Activated CD8-positive, alpha-beta memory T cell treated with anti-CD3 and anti-CD28 coated beads for 24 hours (primary cell): ENCODE measurements at places on chromosomes 11 and 22.

DNA sequence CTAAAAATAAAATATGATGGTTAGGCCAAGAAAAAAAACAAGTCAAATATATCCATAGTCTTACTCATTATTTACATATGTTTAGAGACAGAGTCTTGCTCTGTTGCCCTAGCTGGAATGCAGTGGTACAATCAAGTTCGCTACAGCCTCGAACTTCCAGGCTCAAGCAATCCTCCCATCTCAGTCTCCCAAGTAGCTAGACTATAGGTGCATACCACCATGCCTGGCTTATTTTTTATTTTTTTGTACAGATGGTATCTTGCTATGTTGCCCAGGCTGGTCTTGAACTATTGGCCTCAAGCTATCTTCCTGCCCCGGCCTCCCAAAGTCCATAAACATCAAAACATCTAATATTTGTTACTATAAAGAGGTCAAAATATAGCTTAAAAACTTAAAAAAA, 36.1 kb downstream of the C2CD3 start:
- DNase-seq = no peak

GRCh38 chr11:11864803-11865202, 23.0 kb downstream of the USP47 start:
- DNase-seq = no peak

GRCh38 chr11:17528181-17528691, 16.0 kb downstream of the USH1C start:
- peak; percentile 77 for DNase-seq

GRCh38 chr11:106280036-106280435, 202.6 kb downstream of the AASDHPPT start:
- DNase-seq = no peak

GRCh38 chr11:68385128-68385527, 72.7 kb downstream of the LRP5 start:
- DNase-seq = no peak

GRCh38 chr22:26225207-26225606, 55.9 kb downstream of the SEZ6L start:
- DNase-seq = no peak

DNA sequence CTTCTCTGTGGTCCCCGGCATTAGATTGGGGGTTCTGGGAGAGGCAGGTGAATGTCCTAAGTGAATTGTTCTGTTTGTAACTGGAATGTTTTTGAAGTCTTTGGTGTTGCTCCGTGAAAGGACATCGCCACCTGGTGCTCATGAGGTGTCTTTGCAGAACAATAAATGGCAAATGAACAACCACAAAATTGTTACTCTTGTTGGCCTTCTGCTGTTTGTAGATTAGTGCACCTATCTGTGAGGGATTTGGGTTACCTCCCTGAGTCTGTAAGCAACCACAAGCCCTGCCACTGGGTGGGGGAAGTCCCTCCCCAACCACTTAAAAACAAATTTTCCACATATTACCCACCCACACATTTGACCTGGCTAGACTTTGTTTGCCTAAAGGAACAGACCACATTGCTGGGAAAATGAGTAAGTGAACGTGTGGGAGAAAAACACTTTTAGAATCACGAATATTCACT, 4.7 kb downstream of the MPEG1 start:
- no peak for DNase-seq

DNA sequence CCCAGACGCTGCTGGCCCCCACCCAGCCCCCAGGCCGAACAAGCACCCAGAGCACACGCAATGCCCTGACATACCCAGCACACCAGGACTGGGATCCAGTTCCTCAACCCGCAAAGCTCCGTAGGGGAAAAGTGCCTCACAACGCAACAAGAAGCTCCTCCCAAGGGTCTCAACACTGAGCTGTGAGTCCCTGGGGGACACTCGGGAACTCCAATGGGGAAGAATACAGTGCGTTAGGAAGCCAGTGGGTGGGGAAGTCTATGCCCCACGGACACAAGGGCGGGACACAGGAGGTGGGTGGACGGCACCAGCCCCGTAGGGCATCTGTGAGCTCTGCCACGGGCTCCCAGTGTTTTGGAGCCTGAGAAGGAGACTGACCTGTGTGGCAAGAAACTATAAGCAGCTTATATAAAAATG, 1.6 kb downstream of the DEAF1 start:
- DNase-seq = no peak

GRCh38 chr22:44102856-44103255, 77.9 kb upstream of the PARVG start:
- DNase-seq = no peak

DNA sequence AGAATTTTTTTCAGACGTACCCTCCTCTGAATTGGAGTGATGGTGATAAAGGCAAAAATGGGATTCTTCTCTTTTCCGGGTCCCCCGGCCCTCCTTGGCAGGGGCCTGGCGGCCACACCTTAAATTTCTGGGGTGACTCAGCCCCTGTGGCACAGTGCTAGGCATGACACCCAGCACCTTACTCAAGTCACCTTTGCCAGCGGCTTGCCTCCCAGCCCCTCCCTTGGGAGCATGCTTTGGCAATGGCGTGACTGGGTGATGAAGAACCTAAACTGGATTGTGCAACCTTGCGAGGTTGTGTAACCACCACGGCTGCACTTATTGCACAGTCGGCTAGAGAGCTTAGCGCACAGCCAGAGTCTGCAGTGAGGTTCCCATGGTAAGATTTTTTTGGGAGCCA, 16.2 kb upstream of the LDLRAD3 start:
- DNase-seq = no peak

- no peak for DNase-seq
These were observed 82.1 kb downstream of the CECR2 start for GRCh38 chr22:17451316-17451715.

DNA sequence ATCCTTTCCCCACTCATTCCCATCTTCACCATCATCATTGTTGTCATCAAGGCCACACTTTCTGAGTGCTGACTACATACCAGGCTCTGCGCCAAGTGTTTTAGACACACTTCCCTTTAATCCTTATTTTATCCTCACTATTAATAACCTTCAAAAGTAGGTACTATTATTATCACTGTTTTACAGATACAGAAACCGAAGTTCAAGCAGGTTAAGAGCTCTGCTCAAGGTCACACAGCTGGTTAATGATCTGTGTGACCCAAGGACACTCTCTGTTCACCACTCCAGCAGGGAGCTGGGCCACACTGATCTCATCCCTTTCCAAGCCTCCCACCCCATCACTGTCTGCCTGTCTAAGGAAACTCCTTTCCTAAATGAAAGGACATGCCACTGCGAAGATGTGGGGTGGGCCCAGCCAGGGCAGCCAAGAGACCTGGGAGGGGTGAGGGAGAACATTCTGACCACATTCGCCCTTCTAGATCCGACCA, 17.2 kb upstream of the TSKU start:
- no peak for DNase-seq

DNA sequence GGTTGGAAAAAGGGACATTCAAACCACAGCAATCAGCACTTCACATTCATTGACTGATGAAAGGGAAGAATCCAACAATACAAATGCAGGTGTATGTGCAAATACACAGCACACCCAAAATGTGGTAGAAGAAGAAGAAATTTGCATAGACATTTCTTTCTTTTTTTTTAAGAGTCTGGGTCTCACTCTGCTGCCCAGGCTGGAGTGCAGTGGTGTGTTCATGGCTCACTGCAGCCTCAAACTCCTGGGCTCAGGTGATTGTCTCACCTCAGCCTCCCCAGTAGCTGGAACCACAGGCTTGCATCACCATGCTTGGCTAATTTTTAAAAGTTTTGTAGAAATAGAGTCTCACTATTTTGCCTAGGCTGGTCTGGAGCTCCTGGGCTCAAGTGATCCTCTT, 21.9 kb downstream of the CARS1 start:
- no peak for DNase-seq

- DNase-seq = no peak
These were observed 29.1 kb downstream of the FAM118A start for GRCh38 chr22:45338795-45339194.

DNA sequence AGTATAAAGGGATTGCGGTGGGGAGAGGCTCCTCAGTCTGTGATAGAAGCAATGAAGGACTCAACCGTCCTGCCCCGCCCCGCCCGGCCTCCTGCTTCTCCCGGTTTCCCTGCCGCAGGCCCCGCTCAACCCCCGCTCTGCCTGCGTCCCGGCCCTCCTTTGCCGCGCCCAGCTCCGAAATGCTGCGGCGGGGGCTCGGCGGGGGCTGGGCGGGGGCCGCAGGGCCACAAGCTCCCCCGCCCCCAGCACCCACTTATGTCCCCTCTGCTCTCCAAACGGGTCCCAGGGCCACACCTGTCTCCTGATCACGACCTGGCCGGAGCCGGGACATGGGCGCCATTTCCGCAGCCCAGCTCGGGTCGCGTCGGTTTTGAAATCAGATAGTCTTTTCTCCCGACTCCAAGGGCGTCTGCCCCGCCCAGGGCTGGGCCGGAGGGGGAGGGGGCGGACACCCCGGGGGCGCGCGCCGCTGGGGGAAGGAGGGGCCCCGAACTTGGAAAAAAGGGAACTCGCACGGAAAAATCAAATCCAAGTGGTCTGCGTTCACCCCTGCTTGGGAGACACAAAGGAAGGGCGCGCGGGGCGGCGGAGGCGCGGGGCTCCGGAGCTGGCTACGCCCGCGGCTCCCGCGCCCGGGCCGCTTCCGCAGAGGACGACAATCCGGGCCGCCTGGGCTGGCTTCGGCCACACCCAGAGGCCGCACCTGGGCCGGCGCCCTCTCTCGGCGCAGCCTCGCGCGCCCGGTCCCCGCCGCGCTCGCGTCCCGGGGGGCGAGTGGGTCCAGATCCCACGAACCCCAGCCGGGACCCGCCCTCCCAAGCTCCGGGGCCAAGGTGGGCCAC, 70.6 kb upstream of the EP300 start:
- peak; percentile 84 for DNase-seq

GRCh38 chr22:44422746-44423380, 75.2 kb downstream of the RTL6 start:
- DNase-seq = no peak

DNA sequence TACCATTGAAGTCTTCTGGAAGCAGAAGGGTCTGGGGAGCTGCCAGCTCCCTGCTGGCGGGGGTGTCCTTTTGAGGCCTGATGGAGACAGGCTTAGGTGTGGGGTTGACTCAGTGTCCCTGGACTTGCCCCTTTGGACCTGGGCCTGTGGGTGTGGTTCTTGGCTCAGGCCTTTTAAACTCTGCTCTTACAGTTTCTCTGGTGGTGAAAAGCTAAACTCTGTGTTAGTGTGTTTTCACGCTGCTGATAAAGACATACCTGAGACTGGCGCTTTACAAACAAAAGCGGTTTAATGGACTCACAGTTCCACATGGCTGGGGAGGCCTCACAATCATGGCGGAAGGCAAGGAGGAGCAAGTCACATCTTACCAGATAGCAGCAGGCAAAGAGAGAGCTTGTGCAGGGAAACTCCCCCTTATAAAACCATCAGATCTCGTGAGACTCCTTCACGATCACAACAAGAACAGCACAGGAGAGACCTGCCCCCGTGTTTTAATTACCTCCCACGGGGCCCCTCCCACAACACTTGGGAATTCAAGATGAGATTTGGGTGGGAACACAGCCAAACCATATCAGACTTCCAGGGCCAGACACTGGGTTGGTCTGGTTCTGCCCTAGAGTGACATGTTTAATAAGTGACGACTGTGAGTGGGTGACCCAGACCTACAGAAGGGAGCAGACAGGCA, 26.5 kb downstream of the GRAMD4 start:
- DNase-seq = no peak

- no peak for DNase-seq
These were observed 110.3 kb upstream of the SYT13 start for GRCh38 chr11:45396394-45396793.

DNA sequence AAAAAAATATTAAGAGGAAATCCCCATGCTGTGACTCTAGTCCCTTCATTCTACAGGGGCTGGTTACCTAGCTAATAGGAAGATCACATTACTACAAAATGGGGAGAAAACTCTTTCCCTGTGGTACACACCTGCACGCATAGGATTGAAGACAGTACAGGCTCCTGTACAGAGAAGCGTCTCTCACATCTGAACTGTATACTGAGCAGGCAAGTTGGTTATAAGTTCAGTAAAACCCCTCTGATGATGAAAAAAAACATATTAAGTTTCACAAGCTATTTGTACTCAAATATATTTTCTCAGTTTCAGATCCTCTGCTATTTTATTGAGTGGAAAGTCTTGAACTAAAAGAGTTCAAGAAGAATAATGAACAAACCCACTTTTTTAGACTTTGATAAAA, 156.9 kb upstream of the HSD17B12 start:
- DNase-seq = no peak

- no peak for DNase-seq
These were observed 96.4 kb upstream of the AMOTL1 start for GRCh38 chr11:94671553-94672366.

GRCh38 chr22:44256085-44256484, 56.7 kb downstream of the SHISAL1 start:
- peak; percentile 37 for DNase-seq

- DNase-seq = no peak
These were observed 104.8 kb downstream of the NECTIN1 start for GRCh38 chr11:119624102-119624615.

GRCh38 chr22:41642331-41643110, 21.4 kb downstream of the XRCC6 start:
- DNase-seq = no peak

GRCh38 chr11:77467993-77468392, 5.9 kb downstream of the PAK1 start:
- DNase-seq = no peak

GRCh38 chr11:95923439-95923727, 524 bp downstream of the MTMR2 start:
- no peak for DNase-seq

DNA sequence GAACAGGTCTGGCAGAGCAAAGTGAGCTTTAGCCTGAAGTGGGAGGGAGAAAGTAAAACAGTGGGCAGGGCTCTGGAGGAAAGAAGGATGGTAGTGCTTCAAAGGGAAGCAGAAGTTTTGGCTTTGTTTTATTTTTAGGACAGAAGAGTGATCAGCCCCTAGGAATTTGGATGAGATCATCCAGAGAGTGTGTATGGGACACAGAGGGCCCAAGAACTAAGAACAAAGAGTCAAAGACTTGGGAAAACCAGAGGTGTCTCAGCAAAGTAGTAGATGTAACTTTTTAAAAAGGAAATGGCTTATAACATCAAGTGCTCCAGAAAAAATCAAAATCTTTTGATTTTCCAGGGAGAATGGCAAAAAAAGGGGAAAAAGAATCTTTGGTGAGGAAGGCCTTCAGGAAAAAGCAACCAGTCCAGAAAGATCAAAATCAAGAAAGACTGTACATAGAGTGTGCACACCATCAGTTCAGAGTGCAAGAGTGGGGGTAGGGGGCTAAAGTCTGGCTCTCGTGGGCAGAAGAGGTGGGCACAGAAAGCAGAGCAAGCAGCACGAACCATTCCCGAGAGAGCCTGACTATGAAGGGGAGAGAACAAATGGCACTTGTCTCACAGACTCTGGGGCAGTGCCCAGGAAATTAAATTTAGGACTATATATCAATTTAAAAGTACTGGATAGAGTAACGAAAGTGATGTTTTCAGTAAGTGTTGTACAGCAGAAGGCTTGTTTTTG, 30.0 kb downstream of the MAPK1 start:
- no peak for DNase-seq

- DNase-seq = peak; percentile 87
These were observed 27.8 kb upstream of the PPARA start for GRCh38 chr22:46122511-46122971.

- no peak for DNase-seq
These were observed 8.5 kb upstream of the SCN2B start for GRCh38 chr11:118184784-118185579.
